ENCODE measurements at places on chromosomes 7 and 10. TPM values are rescaled to one million over a fixed set of nuclear protein-coding genes. Genes with fewer than 3 reads are reported as not detected.

Gene CRTAC1
- total RNA-seq = 1.6 TPM

Gene FZD1
- total RNA-seq = 8.4 TPM

Gene FGF8
- not detected for total RNA-seq

Gene PDSS1
- 4.7 TPM for total RNA-seq

Gene NCOA4
- 142 TPM for total RNA-seq

Gene SP8
- total RNA-seq = not detected

All from glomerular endothelial cell (primary cell).